Substantia nigra (tissue), 51 donors: ENCODE measurements at places on chromosomes 6 and 20.
A peak's percentile ranks its signal among the peaks of the same experiment; 100 is the strongest.

- DNase-seq, result no peak
Observed at GRCh38 chr20:48862279-48862678, 34.5 kb upstream of the PREX1 start.

- DNase-seq, result no peak
Observed at GRCh38 chr6:63928613-63929012, 293.0 kb downstream of the PHF3 start.

DNA sequence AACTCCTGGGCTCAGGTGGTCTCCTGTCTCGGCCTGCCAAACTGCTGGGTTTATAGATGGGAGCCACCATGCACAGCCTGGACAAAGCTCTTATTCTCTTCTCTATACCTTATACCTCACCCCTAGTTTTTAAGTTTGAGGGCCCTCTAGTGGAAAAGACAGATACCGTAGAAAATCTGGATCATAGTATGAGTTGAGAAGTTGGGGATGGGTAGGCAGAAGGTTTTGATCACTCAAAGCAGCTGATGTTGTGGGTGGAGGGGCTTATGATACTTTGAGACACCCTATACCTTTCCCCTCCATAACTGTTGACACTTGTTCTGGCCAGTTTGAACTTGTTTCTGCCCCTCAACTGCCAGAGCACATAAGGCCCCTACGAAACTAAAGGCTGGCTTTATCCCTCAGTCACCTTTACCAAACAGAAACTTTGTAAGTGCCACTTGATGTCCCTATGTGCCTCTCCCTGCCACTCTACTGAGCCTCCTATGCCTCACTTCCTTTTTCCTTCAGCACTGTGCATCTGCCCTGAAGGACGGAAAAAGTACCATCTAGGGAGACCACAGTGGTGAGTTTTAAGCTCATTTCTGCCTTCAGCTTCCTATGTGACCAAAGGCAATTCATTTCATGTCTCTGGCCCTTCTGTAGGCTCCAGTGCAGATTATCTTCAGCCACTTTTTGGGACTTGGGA is 28.6 kb downstream of the RALY start:
- DNase-seq, result no peak

DNA sequence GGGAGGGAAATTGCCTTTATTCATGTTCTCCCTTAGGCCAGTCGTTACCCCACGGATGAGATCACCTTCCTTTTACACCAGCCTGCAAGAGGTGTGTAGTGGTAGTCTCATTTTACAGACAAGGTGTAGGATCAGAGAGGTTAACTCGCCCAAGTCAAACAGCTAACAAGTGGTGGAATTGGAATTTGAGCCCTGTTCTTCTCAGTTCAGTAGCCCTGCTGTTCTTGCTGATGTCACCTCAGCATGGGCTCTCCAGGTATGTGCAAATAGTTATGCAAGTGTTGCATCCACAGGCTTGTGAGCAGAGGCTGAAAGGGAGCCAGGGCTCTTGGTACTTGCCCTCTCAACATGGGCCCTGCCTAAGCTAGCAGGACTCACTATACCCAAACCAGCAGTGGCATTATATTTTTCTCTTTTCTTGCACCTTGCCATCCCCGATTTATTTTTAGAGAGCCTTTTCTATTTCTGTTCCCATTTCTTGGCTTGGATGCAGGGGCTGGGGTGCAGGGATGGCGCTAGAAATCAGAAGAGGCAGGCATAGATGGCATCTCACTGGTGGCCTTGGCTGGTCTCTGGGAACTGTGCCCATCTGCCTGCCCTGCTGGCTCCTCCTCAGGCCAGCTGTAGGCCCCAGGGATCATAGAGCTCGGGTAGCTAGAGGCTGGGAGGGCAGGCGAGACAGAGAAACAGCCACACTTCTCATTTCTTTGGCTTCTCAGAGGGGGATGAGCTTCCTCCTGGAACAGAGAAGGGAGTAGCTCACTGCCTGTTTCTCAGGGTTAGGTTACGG is 18.2 kb downstream of the PPARD start:
- DNase-seq, result peak; percentile 46

GRCh38 chr6:112595841-112596240 is 248.7 kb downstream of the RFPL4B start:
- no peak for DNase-seq
